ENCODE measurements at places on chromosomes 7 and 10. TPM values are rescaled to one million over a fixed set of nuclear protein-coding genes. Genes with fewer than 3 reads are reported as not detected.

Gene KIFBP
- total RNA-seq, result 22.1 TPM

Gene EXOSC1
- 35.5 TPM for total RNA-seq

Gene OIT3
- total RNA-seq, result 0.15 TPM

Gene ABCA13
- 1.7 TPM for total RNA-seq

Gene PRLHR
- not detected for total RNA-seq

Gene ASZ1
- not detected for total RNA-seq

Gene STK17A
- 30.6 TPM for total RNA-seq

Gene GARIN1A
- 0.89 TPM for total RNA-seq

Gene NPFFR1
- 0.07 TPM for total RNA-seq

Gene STOX1
- 3.2 TPM for total RNA-seq

Gene TIMM23B
- 7.7 TPM for total RNA-seq

Gene SIRT1
- 11.7 TPM for total RNA-seq

GRCh38 chr7:88111140-88111743 lies 108.6 kb downstream of the SRI start:
- no peaks in the 10 kb centered on the region for H3K36me3 ChIP-seq
- H3K27me3 ChIP-seq, result no peaks in the 10 kb centered on the region
- DNase-seq, result no peak
- H3K4me1 ChIP-seq, result no peaks in the 10 kb centered on the region

DNA sequence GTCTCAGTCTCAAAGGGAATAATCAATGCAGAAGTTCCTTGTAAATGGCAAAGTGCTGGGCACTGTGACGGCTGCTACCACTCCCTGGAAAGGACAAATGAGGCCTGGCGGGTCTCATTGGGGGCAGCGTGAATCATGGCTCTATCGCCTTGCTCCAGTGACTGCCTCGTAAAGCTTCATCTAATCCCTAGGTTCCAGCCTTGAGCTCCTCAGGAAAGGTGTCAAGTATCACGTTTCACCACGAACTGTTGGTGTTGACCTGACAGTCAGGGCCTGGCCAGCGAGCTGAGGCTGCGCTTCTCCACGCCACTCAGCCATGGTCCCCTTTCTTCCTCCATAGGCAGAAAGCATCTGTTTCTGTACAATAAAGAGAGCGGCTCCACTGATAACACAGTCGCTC lies 126.7 kb upstream of the ZNF32 start:
- no peaks in the 10 kb centered on the region for H3K27me3 ChIP-seq
- H3K36me3 ChIP-seq, result no peaks in the 10 kb centered on the region
- no peaks in the 10 kb centered on the region for H3K4me1 ChIP-seq
- no peak overlapping the region for H3K27ac ChIP-seq
- no peak for DNase-seq
- H3K4me3 ChIP-seq, result no peak overlapping the region

DNA sequence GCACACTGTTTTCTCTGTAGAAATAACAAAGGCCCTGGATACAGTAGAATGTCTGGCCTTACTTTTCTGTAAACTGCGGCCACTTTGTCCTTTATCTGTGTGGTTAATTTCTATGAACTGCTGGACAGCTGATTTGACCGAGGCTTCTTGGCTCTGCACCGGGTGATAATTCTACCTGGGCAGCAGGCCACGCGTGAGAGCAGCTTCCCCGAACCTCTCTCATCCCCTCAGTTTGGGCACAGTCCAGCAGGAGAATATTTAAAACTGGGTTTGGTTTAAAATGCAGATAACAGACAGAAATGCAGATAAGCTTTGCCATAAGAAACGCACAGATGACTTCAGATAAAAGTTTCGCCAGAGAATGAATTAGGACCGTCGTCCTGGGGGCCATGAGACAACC lies 81.0 kb downstream of the CELF2 start:
- H3K27me3 ChIP-seq, result no peaks in the 10 kb centered on the region
- H3K4me3 ChIP-seq, result no peak overlapping the region
- H3K4me1 ChIP-seq, result no peaks in the 10 kb centered on the region
- DNase-seq, result no peak

DNA sequence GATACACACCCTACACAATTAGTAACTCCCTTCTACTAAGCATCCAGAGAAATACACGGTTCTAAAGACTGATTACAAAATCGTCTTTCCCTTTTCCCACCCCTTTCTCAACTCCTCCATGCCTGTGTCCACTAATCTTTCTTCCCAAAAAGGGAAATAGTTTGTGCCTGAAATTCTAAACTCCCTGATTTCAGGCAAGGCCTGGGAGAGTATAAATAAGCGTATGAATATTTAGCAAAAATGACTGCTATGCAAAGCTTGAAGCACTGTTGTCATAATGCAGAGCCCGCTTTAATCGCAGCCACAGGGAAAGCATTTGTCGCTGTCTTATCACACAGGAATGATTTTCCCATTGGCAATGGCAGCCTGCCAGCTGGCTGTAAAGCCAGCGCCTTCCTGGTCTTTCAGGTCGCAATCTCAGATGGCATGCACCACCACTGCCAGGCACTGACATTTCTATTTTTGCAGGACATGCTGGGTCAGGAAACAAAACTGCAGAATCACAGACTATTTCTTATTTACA lies 142.9 kb upstream of the PCGF5 start:
- H3K36me3 ChIP-seq, result no peaks in the 10 kb centered on the region
- H3K27ac ChIP-seq, result no peak overlapping the region
- peaks cover 7% of the 10 kb centered on the region for H3K4me1 ChIP-seq
- no peaks in the 10 kb centered on the region for H3K27me3 ChIP-seq
- no peak overlapping the region for H3K4me3 ChIP-seq

GRCh38 chr7:110119883-110120581 lies 970.9 kb upstream of the LRRN3 start:
- no peaks in the 10 kb centered on the region for H3K4me1 ChIP-seq
- H3K4me3 ChIP-seq, result no peak overlapping the region
- H3K36me3 ChIP-seq, result no peaks in the 10 kb centered on the region
- no peak for DNase-seq

DNA sequence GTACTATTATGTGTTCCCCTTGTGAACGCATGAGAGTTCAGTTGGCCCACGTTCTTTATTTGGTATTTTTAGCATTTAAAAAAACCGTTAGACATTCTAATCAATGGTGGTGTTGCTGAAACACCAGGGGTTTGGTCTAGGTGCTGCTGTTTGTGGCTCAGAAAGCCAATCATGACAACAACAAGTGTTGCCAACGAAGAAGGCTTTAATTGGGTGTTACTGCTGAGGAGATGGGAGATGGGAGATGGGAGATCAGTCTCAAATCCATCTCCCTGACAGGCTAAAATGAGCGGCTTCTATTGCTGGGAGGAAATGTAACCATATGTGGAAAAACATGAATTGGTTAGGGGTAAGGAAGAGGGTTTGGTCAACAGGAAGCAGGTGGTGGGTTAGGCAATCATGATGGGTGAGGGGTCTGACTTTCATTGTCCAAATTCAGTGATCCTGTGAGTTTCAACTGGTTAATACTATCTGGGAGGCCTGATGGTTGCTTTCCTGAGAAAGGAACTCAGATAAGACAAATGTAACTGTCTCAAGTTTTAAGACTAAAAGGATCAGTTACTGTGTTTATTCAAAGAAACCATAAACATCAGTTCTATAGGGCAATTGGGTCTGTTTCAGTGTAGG lies 4.6 kb upstream of the ZNF425 start:
- DNase-seq, result no peak
- no peaks in the 10 kb centered on the region for H3K36me3 ChIP-seq
- no peaks in the 10 kb centered on the region for H3K27me3 ChIP-seq
- H3K4me3 ChIP-seq, result no peak overlapping the region

DNA sequence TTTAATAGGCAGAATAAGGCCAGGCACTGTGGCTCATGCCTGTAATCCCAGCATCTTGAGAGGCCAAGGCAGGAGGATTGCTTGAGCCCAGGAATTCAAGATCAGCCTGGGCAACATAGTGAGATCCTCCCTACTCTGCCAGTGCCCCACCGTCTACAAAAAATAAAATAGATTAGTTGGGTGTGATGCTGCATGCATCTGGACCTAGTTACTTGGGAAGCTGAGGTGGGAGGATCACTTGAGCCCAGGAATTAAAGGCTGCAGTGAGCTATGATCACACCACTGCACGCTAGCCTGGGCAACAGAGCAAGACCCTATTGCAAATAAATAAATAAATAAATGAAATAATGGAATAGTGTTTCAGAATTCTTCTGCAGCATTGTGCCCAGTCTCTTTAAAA lies 16.2 kb downstream of the FAM200A start:
- H3K27me3 ChIP-seq, result no peaks in the 10 kb centered on the region
- H3K36me3 ChIP-seq, result peaks cover 14% of the 10 kb centered on the region
- H3K27ac ChIP-seq, result no peak overlapping the region
- no peak overlapping the region for H3K4me3 ChIP-seq

GRCh38 chr10:119328223-119328622 lies 120.9 kb downstream of the GRK5 start:
- no peaks in the 10 kb centered on the region for H3K27me3 ChIP-seq
- H3K4me1 ChIP-seq, result no peaks in the 10 kb centered on the region
- H3K4me3 ChIP-seq, result no peak overlapping the region
- H3K27ac ChIP-seq, result no peak overlapping the region

- H3K36me3 ChIP-seq, result no peaks in the 10 kb centered on the region
These were observed 27.3 kb downstream of the SEC23IP start for GRCh38 chr10:119919826-119920225.

DNA sequence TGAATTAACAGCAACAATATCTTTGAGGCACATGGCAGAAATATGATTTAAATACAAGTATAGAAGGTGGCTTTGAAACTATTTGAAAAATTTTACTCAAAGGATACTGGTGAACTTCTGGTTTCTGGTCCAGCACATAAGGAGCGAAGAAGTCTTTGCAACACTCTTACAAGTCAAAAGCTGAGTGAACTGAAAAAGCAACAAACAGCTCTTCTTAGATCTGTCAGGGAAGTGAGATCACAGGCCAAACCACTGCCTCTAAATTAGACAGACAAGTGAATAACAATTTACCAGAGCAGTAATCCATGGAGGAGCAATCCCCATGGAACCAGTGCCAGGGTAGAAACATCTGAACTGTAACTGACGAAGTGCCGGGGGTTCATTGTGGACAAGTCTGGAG lies 9.6 kb upstream of the VWC2 start:
- no peak overlapping the region for H3K4me3 ChIP-seq
- no peak for DNase-seq
- H3K36me3 ChIP-seq, result no peaks in the 10 kb centered on the region
- no peaks in the 10 kb centered on the region for H3K4me1 ChIP-seq
- H3K27me3 ChIP-seq, result no peaks in the 10 kb centered on the region

DNA sequence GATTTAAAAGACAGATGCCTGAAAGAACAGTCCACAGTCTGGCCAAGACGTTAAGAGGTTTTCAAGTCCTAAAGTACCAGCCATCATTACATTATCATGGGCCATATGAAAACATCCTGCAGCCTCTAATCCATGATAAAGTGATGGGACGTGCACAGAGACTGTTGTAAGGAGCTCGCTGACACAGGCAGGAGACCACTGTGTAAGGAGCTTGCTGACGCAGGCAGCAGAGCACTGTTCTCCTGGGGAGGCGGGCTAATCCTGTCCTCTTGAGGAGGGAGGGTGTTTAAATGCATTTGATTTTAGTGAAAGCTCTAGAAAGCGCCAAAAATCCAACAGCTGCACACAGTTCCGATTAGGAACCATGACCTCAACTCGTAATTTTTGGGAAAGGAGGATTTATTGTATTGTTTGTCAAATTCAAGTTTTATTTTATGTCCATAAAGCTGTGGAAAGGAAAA lies 16.9 kb downstream of the SVIL start:
- DNase-seq, result peak; percentile 50

DNA sequence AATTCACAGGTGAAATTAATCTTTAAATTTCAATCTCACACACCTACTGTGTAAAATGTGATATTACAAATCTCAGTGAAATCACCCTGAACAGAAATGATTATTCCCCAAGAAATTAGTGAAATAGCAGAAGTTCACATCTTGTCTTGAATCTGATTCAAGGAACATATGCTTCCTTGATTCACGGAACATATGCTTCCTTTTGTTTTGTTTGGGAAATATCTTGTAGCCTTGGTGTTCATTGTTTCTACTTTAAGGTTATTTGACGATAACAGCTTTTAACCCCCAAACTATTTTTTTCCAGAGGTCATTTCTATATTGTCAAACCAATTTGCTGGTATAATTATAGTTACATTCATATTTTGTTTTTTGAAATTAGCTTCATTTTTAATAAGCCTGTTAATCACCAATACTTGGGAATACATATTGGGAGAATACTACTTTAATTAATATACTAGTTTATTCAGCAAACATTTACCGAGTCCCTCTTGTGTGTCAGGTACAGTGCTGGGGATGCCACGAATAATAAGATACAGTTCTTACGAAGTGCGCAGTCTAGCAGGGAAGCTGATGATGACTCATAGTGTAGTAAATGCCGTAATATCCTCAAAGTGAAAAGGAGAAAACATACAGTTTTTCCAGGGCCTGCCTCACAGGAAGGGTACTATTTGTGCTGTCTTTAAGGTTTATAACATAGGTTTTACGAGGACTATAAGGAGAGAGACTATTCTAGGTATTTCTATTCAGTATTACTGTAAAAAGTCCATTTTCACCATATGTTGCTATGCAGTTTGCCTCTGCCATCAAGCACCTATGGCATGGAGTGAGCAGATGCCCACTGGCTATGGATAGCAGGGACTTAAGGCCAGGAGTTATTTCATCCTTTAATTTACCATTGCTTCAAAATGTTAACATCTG lies 32.5 kb downstream of the PRKAR2B start:
- H3K27me3 ChIP-seq, result no peaks in the 10 kb centered on the region
- no peak overlapping the region for H3K27ac ChIP-seq
- H3K36me3 ChIP-seq, result no peaks in the 10 kb centered on the region
- no peak overlapping the region for H3K4me3 ChIP-seq
- H3K4me1 ChIP-seq, result no peaks in the 10 kb centered on the region

- no peaks in the 10 kb centered on the region for H3K27me3 ChIP-seq
- H3K4me3 ChIP-seq, result no peak overlapping the region
- H3K27ac ChIP-seq, result no peak overlapping the region
- H3K4me1 ChIP-seq, result no peaks in the 10 kb centered on the region
These were observed 126.2 kb upstream of the ZNF92 start for GRCh38 chr7:65247491-65247890.

DNA sequence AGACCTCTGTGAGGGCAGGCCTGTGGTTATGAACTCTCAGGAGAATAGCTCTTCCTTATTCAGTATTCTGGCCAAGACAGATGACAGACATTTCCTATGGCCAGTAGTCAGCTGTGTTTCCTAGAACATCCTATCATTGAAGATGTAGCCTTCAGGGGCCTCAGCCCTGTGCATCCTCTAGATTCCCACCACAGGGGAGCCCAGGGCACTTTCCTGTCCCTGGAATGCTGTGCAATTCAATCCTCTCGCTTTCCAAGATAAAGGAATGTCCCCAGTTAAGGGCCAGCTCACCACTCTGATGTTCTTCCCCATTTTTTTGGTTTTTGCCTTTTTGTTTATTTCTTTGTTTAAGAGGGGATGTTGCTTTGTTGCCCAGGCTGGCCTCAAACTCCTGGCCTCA lies 578.8 kb upstream of the C7orf33 start:
- H3K4me3 ChIP-seq, result no peak overlapping the region
- H3K27ac ChIP-seq, result no peak overlapping the region
- H3K36me3 ChIP-seq, result no peaks in the 10 kb centered on the region
- DNase-seq, result no peak
- no peaks in the 10 kb centered on the region for H3K4me1 ChIP-seq
- H3K27me3 ChIP-seq, result no peaks in the 10 kb centered on the region

- H3K4me1 ChIP-seq, result no peaks in the 10 kb centered on the region
- DNase-seq, result no peak
- H3K27ac ChIP-seq, result no peak overlapping the region
- H3K36me3 ChIP-seq, result no peaks in the 10 kb centered on the region
- H3K4me3 ChIP-seq, result no peak overlapping the region
These were observed 15.6 kb upstream of the PLEKHS1 start for GRCh38 chr10:113735913-113736312.
